ENCODE measurements at places on chromosomes 3 and 15.

- DNase-seq = no peak
Observed at GRCh38 chr3:59418836-59419235, 369.0 kb upstream of the CFAP20DC start.

DNA sequence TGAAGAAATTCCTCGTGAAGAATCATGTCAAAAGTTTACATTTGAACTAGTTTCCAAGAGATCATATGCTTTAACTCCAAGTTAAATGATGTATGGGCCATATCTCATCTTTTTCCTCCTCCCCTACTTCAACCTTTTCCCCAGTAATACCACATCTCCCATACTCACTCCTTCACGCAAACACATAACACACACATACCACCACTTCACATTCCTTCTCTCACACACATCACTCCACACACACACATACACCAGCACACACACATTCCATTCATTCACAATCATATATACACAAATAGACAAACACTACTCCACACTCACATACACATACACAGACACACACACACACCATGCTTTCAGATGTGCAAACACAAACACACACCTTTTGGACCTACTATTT is 769.0 kb upstream of the NR2F2 start:
- DNase-seq = no peak

DNA sequence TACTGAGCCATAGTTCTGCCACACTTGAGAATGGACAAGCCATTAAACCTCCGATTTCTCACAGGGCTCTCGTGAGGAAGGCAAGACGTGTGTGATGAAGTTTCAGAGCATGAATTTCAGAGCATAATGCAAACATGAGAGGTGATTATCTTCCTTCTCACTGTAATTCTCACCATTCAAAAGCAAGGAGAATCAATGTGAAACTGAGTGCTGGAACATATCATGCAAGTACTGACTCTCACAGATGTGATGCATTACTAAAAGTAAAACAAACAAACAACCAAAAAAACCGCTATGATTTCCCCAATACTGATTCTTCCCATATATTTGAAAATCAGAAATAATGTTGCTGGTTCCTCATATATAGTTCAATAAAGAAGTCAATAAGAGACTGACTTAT is 23.7 kb downstream of the P3H2 start:
- no peak for DNase-seq

GRCh38 chr15:41241221-41241964 is 10.3 kb downstream of the CHP1 start:
- DNase-seq = no peak

GRCh38 chr3:106336619-106337018 is 467.8 kb upstream of the CBLB start:
- DNase-seq = no peak

GRCh38 chr15:38080651-38081275 is 146.3 kb downstream of the TMCO5A start:
- DNase-seq = no peak

DNA sequence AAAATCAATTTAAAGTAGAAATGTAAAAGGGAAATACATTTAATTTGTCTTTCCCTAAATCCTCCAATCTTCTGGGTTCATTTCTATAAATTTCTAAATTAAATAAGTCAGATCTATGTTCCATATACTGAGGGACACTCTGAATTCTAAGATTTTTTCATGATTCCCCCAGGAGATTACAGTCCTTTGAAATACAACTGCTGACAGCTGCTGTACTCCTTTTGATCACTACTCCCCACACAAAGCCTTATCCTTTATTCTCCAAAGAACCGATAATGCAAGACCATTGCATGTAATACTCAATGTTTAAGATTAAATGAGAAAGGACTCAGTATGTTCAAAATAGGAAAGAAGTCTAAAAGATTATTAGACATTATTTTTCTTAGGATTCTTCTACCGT is 865.7 kb downstream of the EPHA3 start:
- no peak for DNase-seq

GRCh38 chr15:85475711-85476110 is 95.3 kb downstream of the AKAP13 start:
- DNase-seq = no peak

- DNase-seq = no peak
Observed at GRCh38 chr3:142273501-142273900, 48.1 kb upstream of the GK5 start.

DNA sequence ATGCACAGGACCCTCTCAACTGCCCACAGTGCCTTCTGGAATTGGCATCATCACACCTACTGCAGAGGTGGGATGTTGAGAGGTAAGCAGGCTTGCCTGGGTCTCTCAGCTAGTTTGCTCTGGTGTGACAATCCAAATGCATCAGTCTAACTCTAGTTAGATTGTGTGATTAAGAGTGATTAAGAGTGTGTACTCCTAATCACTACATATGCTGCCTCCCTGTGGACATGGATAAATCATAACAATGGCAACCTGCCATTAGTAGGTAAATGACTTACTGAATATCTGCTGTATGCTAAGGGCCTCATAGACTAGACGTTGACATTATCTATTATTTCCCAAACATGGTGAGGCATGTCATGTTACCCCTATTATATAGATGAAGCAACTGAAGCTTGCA is 342.1 kb downstream of the OCA2 start:
- no peak for DNase-seq

All from stimulated activated CD4-positive, alpha-beta T cell treated with anti-CD3 and anti-CD28 coated beads, TNF-alpha, amount 100 ng/mL, for 4 hours (primary cell).